Stimulated activated CD4-positive, alpha-beta T cell treated with anti-CD3 and anti-CD28 coated beads, TNF-alpha, amount 100 ng/mL, for 1 hour (primary cell): ENCODE measurements at places on chromosomes 1 and 21.

- DNase-seq = no peak
Measured at GRCh38 chr1:96038636-96039035, 682.9 kb upstream of the PTBP2 start.

GRCh38 chr1:63662841-63663240, 69.6 kb downstream of the PGM1 start:
- DNase-seq = no peak

- DNase-seq = no peak
Measured at GRCh38 chr21:24832961-24833360, 774.3 kb downstream of the MRPL39 start.

DNA sequence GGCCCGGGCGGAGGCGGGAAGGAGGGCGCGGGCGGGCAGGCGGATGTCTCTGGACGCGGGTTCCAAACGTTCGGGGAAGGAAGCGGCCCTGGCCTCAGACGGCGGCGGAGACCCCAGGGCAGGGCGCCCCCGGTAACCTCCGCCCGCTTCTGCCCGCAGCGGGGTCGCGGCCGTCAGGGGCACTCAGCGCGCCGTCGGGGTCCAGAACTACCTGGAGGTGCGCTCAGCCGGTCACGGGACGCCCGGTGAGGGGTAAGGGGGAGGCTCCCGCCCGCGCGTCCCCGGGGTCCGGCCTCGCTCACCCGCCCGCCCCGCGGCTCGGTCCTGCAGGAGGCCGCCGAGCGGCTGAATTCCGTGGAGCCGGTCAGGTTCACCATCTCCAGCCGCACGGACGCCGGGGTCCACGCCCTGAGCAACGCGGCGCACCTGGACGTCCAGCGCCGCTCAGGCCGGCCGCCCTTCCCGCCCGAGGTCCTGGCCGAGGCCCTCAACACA, 406 bp downstream of the PUSL1 start:
- DNase-seq = no peak

DNA sequence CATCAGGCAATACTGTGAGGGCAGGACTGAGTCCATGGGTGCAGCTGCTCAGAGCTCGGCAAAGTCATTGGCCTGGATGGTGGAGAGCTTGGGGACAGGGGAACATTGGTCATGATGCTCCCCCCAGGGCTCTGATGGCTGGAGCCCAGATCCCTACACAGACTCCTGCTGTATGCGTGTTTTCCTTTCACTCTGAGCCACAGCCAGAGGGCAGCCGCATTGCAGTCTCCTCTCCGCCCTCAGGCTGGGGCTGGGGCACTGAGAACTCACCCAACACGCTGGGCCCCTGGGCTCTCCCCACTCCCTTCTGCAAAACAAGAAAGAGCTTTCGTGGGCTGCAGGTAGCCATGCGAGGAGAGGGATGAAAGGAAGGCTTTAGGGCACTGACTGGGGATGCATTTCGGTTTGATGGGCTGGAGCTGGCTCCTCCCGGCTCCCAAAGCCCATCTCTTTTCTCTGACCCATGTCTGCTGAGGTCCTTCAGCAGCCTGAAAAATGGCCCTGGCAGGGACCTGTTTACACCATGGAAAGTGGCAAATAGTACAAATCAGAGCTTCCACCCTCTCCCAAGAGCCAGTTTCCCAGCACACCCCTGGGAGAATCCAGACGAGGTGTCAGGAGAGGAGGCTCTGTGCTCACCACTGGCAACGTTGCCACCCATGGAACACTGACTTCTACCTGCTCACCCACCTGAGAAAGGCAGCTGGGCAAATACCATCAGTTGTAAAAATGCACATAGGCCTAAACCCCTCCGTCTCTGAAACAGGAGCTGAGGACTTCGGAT, 43.8 kb downstream of the CAPN2 start:
- DNase-seq = no peak

GRCh38 chr1:66124670-66125069, 332.0 kb downstream of the PDE4B start:
- no peak for DNase-seq

DNA sequence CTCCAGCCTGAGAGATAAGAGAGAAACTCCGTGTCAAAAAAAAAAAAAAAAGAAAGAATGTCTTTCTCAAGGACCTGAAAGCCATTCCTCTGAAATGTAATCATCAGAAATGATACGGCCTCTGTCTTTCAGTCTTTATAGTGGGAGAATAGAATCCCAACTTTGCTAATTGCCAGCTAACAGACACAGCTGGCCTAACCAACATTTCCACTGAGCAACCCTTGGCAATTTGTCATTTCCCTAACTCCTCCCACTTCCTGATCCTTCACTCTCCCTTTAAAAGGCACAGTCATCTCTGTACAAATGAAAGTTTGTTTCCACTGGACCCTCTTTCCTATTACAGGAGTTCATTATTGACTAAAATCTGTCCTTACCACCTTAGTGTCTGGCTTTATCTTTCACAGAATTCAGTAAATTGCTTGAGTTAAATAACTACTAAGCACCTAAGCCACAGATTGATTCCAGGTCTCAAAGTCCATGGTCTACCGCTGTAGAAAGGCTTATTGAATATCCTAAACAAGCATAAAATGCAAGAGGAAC, 4.3 kb upstream of the CBR1 start:
- no peak for DNase-seq

GRCh38 chr1:163095213-163095612, 26.1 kb downstream of the RGS4 start:
- no peak for DNase-seq

DNA sequence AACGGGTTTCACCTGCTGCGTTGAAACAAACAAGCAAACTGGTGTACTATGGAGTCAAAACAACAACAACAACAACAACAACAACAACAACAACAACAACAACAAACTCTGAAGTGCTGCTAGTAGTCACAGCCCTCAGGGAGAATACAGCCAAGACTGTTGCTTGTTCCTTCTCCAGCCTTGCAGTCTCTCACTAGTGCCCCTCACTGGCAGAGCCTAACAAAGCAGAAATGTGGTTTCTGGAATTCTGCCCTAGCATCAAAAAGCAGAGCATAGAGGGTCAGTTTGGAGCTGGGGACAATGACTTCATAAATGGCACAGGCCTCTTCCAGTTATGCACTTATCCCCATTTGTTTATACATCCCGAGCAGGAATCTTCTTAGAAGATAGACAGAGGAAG, 187.4 kb downstream of the KCNK2 start:
- DNase-seq = no peak

DNA sequence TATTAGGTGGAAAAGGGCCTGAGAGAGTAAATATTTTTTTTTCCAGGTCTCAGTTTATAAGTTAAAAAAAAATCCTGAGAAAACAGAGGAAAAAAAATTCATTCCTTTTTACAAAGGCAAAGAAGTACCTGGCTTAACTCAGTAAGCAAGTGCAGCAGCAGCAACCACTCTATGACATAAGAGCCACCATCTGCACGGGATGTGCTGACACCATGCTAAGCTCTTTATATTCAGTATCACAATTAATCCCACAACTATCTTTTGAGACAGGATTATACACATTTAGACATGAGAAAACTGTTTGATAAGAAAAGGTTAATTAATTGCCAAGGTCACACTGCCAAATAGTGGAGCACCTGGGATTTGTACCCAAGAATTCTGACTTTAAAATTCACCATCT, 13.4 kb upstream of the DPT start:
- no peak for DNase-seq

GRCh38 chr1:106717591-106717990, 338.9 kb upstream of the PRMT6 start:
- no peak for DNase-seq

- DNase-seq = no peak
Measured at GRCh38 chr1:192463661-192464060, 111.9 kb upstream of the RGS1 start.

DNA sequence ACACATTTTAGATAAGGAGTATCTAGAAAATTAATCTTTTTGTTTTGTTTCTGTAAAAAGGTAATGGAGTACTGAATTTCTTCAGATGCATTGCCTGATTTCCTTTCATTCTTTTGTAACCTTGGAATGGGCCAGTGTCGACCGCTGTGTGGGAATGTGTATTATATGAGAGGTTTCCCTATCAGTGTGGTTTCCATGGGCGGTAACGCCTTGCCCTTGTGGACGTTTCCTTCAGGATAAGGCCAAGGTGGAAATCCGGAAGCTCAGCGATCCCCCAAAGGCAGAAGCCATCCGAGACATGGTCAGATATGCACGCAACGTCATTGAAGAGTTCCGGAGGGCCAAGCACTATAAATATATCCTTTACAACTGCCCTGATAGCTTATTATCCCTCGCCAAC, 49.8 kb downstream of the SMYD2 start:
- DNase-seq = no peak

- no peak for DNase-seq
Measured at GRCh38 chr1:117318426-117318825, 48.8 kb upstream of the MAN1A2 start.

GRCh38 chr21:46597896-46598343, 7.0 kb downstream of the S100B start:
- no peak for DNase-seq

DNA sequence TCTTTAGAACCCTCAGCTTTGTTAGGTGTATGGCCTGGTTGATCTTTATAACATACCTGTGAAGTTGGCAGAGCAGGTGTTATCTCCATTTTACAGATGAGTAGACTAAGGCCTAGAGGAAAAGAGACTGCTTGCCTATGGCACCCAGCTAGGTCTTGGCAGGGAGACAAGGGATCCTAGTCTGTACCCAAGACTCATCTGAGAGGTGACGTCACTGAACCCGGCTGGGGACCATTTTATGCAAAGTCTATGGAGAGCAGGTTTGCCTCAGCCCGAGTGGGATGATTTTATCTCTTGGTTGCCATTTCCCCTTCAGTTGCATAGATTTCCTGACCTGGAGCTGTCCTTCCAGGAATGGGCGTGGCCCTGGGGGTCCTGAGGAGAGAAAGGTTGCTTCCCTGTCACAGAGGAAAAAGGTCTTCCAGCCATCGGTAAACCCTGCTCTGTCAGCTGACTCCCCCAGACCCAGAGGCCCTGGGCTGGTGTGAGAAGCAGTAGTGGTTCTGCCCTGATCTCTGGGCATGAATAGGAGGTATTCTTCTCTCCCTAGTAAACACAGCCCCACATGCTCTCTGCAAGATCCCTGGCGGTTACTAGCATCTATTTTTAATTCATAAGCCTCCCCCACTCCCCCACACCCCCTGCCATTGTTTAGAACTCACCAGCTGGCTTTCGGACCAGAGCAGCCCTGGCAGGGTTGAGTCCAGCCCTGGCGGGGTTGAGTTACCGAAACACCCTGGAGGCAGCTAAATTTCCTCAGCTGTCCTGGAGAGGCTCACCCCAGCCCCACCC, 19.6 kb downstream of the TMCC2 start:
- no peak for DNase-seq

GRCh38 chr1:117613249-117613968, 7.6 kb downstream of the TENT5C start:
- DNase-seq = no peak

- DNase-seq = no peak
Measured at GRCh38 chr1:226872437-226872836, 2.0 kb downstream of the PSEN2 start.

DNA sequence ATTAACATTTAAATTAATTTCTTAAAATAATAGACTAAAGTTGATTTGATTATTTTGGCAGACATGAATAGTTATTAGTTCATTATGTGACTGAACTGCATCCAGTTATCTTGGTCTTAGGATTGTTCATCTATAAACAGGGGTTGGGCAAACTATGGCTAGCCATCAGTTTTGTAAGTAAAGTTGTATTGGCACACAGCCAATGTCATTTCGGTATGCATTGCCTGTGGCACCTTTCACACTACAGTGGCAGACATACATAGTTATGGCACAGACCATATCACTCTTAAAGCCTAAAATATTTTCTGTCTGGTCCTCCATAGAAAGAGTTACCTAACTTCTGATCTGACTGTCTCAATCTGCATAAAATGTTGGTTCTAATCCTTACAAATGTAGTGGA, 27.2 kb downstream of the ADGRL2 start:
- DNase-seq = no peak

- no peak for DNase-seq
Measured at GRCh38 chr1:27624467-27625178, 10.4 kb downstream of the FGR start.

- no peak for DNase-seq
Measured at GRCh38 chr1:192445839-192446489, 129.2 kb downstream of the RGS21 start.

GRCh38 chr1:53367503-53368313, 39.8 kb upstream of the LRP8 start:
- DNase-seq = no peak

DNA sequence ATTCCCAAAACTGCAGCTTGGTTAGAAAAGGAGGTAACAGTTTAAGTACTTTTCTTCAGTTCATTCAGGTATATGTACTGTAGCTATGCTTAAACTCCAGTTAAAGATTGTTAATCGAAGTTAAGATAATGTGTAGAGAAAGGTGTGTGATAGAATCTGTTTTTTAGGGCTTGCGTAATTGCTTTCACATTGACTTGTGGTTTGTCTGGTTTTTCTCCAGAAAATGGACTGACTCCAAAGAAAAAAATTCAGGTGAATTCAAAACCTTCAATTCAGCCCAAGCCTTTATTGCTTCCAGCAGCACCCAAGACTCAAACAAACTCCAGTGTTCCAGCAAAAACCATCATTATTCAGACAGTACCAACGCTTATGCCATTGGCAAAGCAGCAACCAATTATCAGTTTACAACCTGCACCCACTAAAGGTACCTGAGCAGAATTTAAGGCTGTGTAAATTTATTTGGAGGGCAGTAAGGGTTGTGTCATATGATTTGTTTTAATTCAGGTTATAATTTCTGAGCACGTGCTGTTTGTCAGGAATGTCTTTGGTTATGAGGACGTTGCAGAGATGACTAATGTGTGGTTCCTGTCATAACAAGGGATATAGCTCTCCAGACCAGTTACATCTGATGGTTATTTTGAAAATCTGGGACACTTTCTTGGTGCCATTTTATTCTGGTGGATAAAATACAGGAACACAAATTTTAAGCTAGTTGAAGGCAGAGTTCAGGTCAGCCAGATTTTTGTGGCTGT, 26.0 kb downstream of the ATF6 start:
- DNase-seq = no peak

DNA sequence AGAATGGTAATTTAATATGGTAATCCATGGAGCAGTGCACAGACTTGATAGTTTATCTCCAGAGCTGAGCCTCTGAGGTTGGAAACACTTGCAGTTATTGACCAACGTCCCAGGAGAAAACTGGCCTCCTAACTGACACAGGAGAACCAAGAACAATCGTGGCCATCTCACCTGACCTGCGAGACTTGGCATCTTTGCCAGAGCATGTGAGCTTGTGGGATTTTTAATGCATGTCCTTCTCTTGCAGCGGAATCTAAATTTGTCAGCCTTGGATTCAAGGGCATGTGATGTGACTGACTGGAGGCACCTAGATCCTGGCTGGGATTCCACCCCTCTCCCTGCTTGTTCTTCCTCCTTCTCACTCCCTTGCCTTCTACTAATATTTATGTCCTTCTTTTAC, 27.8 kb upstream of the SLC26A9 start:
- DNase-seq = no peak
